Activated naive CD4-positive, alpha-beta T cell treated with Interleukin-2 at 50 U/mL for 16 hours (primary cell): ENCODE measurements at places on chromosomes 2 and 18.

- no peak for DNase-seq
Measured at GRCh38 chr18:62196980-62197379, 9.9 kb downstream of the RELCH start.

DNA sequence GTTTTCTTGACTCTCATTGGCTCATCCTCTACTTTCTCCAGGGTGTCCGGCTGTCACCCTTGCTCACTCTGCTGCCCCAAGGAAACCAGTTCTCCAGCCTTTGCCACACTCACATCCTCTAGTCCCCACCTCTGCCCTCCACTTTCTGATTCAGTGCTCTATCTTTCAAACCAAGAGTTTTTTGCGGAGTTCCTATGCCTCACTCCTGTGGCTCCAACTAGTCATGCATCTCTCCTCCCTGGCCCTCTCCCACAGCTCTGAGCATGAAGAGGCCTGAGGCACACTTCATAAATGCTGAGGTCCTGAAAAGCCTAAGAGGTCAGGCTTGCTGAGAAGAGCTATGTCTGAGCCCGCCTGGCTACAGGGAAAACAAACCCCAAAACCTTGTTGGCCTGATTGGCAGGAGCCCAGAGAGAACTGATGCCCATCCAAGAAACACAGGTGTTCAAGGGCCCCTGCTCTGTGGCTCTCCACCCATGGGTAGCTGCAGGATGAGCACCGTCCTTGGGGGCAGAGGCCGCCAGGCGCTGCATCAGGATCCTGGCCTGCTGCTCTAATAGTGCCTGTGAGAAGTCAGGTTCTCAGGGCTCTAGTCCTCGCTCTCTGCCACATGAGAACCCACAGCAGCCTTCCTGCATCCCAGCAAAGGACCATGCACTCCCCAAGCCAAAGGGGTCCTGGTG is 42.1 kb downstream of the HS1BP3 start:
- no peak for DNase-seq

- no peak for DNase-seq
Measured at GRCh38 chr2:220002699-220003098, 375.3 kb downstream of the SLC4A3 start.

DNA sequence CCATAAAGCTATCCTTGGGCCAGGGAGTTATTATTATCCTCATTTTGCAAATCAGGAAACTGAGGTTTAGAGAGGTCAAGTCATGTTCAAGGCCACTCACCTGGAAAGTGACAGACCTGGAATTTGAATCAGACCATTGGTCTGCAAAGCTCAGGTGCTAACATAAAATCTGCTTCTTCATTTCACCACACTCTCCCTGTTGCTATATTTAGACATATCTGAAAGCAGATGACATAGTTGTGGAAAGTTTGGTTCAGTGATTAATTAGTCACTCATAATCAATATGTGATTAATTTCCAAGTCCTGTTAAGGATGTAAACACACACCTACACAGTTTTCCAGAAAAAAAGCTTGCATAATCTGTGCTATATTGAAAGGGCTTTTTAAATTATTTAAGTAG is 57.4 kb downstream of the LINC00305 start:
- no peak for DNase-seq

DNA sequence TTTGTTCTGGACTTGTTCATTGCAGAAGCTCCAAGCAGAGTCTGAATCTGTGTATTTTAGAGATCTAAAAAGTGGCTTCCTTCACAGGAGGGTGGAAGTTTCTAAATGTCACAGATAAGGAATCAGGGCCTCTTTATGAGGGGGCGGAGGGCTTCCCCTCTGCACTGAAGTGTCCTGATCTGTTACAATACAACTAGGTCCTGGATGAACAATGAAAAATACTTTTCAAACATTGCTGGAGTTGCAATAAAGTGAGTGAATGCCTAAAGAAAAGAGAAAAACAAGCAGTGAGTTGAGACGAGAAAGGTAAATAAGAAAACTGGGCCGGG is 179.3 kb upstream of the HDAC4 start:
- no peak for DNase-seq

GRCh38 chr2:218389333-218390150 is 7.5 kb downstream of the SLC11A1 start:
- DNase-seq, result no peak

- peak; percentile 65 for DNase-seq
Measured at GRCh38 chr2:161237392-161238264, 70.6 kb upstream of the PSMD14 start.

DNA sequence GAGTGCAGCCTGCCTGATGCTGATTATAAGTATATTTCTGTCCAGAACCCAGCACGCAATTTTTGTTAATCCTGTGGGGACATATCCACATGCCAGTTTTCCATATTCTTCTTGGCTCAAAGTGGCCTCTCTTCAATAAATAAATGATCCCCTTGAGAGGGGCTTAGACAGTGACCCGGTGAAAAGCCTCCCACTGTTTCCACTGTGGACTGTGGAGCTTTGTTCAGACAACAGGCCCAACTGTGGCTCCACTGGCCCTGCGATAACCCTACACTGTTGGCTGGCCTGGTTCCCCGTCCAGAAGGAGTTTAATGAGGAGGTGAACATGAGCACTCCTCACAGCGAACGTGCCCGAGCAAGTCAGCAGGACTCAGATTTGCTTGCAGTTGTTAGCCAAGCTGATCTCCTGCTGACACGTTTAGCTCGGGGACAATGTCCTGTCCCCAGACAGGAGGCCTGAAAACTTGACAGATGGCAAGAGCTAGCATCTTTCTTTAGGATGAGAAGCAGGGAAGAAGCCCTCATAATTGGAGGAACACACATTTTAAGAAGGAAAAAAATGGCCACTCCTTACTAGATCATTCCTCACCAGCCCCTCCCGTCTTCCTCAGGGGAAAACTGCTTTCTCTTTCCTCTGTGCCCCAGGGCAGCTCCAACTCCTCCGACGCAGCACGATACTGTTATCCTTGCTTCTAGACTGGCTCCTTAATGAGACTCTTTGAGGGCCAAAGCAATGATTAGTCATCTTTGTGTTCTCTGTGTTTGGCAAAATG is 20.0 kb upstream of the MTCL1 start:
- no peak for DNase-seq

- DNase-seq, result peak; percentile 12
Measured at GRCh38 chr18:75246721-75247610, 36.4 kb downstream of the TSHZ1 start.

- DNase-seq, result no peak
Measured at GRCh38 chr2:69779258-69780001, 37.5 kb downstream of the ANXA4 start.

DNA sequence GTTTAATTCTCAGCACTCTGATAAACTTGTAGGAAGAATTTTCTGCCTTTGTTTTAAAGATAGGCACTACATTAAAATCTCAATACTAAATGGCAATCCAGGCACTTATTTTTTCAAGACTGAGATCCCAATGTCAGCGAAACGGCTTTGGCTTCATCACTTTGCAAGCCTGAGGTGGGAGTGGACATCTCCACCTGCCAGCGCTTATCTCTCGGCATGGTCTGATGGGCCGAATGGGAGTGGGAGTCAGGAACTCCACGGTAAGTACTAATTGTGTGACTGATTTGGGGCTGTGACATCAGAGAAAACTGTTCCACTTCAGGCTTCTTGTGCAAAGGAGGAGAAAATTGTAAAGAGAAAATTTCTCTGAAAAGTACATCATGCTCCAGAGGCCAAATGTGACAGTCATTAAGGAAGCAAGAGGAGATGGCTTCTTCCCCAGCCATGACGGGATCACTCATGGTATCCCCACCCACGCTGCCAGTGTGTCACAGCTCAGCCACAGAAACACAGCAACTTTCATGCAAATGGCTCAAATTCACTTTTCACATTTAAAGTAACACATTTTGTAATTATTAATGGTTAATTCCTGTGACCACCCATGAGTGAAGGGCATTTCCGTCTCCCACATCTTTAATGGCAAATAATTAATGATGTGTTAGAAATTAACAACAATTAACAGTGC is 385.5 kb upstream of the HNRNPA3 start:
- DNase-seq, result peak; percentile 56

- no peak for DNase-seq
Measured at GRCh38 chr2:47530105-47530760, 127.3 kb downstream of the MSH2 start.

- DNase-seq, result no peak
Measured at GRCh38 chr2:20013126-20013849, 820 bp upstream of the MATN3 start.

DNA sequence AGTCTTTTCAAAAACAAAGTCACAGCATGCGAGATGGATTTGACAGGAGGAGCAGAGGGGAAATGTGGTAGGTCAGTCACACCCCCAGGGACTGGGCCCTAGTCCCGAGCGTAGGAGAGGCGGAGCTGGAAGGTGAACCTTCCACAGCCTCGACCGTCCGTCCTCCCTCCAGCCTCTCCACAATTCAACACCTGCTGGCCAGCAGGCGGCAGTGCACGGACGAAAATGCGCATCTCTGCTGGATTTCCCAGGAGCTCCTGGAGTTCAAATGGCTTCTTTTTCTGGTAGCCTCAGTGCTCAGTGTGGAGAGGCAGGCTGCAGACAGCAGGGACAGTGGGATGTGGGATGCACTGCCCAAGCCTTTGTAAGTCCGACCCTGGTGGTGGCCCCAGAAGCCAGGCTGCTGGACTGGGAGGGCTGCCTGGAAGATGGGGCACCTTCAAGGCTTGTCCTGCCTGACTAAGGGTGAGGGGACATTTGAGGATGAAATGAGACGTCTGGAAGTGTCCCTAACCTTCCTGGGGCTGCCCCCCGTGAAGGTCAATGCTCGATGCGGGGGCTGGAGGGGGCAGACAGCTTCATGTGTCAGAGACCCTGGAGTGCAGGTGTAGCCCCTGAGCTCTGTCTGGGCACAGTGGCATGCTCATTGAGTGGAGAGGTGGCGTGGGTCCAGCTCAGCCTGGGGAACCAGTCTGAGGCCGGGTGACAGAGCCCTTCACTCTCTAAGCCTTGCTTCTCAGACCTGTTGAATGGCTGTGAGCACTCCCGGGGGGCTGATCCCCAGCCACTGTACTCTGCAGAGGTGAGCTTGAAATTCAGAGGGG is 189.5 kb downstream of the TFCP2L1 start:
- DNase-seq, result no peak

- DNase-seq, result no peak
Measured at GRCh38 chr2:182682210-182682609, 33.8 kb upstream of the DNAJC10 start.

DNA sequence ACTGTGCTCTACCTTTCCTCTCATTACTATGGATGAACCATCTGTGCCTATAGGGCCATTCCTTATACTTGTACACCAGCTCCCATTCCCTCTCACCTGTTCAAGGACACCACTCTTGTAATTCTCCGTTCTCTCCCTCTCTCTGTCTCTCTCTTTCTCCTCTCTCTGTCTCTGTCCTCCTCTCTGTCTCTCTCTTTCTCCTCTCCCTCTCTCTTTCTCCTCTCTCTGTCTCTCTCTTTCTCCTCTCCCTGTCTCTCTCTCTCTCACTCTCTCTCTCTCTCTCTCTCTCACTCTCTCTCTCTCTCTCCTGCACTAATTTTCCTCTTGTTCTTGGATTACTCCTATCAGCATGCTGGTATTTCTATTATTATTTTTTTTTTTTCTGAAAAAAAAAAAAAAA is 78.9 kb upstream of the RMDN2 start:
- no peak for DNase-seq

- DNase-seq, result no peak
Measured at GRCh38 chr2:158936978-158937377, 31.5 kb upstream of the TANC1 start.

GRCh38 chr2:19203866-19204265 is 154.6 kb downstream of the OSR1 start:
- no peak for DNase-seq

GRCh38 chr2:199258291-199258690 is 199.4 kb downstream of the SATB2 start:
- DNase-seq, result no peak

DNA sequence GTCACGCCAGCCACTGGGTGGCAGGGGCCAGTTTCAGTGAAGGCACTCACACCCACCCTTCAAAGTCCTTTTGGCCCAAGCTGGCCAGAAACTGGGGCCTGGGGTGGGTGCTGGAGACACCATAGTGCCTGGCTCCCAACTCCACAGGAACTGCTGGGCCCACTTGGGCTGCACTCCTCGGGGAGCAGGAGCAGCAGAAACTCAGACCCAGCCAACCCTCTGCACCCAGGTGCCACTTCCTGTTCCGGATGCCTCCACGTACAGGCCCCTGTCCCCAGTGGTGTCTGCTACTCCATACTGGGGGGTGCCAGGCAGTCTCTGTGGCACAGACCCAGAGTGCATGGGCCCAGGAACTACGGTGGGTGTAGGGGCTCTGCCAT is 42.5 kb upstream of the ZNF519 start:
- no peak for DNase-seq

- DNase-seq, result no peak
Measured at GRCh38 chr18:5726011-5726410, 169.3 kb downstream of the TMEM200C start.

- DNase-seq, result no peak
Measured at GRCh38 chr2:131168538-131168937, 40.8 kb upstream of the POTEE start.

DNA sequence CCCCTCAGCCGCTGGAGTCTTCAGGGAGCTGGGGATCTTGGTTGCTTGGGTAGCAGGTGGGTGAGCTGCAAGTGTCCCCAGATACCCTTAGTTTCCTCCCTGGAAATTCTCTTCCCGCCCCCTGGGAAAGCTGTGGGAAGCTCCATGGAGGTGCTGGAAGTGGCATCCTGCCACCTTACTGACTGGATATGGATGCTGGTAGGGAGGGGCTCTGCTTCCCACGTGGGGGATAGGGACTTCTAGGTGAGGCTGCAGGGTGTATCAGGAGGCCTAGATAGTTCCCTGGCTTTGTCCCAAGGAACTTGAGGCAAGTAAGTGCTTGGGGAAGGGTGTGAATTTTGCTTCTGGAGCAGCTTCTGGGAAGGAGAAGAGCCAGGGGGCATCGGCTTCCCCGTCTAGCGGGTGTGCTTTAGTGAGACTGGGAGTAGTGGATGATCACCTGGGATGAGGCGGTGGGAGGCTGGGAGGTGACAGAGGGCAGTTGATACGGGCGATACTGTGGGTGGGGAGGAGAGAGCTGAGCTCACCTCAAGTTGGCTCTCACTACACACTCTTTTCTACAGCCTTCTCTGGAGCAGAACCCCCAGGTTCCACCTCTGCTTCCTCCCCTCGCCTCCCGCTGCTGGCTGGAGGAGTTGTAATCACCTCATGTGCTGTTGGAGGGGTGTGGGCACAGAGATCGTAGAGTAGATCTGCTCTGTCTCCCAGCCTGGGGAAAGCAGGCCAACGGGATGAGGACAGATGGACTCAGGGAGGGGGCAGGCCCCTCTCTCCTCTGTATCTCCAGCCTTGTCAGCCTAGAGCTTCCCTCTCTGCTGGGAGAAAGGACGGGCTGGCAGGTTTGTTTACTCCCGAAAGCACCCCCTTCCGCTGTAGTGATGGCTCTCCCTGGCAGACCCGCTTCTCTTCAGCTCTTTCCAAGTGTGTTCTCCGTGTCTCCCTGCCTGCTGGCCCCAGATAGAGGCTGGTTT is 19.8 kb downstream of the TET3 start:
- DNase-seq, result no peak

DNA sequence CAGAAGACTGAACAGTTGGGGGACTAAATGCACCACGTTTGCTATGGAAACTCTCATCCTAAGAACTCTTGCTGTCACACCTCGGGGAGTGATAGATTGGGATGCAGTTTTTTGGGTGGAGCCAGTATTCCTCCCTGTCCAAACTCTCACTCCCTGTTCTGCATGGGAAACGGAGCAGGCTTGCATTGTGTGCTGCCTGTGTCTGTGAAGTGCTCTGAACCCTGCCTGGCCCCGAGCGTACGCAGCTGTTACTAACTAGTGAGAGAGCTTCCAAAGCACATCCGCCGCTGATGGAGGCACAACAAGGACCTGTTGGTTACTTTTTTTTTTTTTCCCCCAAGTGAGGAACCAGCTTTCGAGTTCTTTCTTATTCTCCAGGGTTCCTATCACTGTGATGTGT is 195.5 kb downstream of the ANAPC1 start:
- no peak for DNase-seq

- no peak for DNase-seq
Measured at GRCh38 chr2:222358876-222359275, 60.1 kb upstream of the PAX3 start.
